Brain microvascular endothelial cell (primary cell): ENCODE measurements at places on chromosomes 12 and 14.

DNA sequence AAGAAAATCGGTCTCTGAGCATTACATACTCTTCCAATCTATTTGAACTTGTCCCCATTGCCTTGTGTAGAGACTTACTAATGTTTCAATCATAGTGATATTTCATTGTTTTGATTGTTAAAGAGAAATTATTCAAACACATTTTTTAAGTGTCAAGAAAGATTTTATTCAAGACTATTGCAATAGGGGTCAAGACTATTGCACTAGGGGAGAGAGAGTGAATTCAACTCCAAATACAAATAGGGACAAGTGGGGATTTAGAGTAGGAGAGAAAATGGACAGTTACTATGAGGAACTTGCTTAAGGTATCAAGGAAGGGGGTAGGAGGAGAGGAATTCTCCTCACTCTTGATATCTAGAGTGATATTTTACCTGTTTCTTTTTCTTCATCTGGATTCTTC, 73.1 kb downstream of the FAR2 start:
- DNase-seq = no peak

- no peak for DNase-seq
These were observed 625.4 kb upstream of the LRFN5 start for GRCh38 chr14:40981247-40981646.

GRCh38 chr12:53502331-53502730, 1.2 kb downstream of the TARBP2 start:
- no peak for DNase-seq

GRCh38 chr14:65776193-65776852, 363.8 kb downstream of the FUT8 start:
- no peak for DNase-seq

- DNase-seq = no peak
These were observed 205.1 kb upstream of the ABCD2 start for GRCh38 chr12:39824505-39825212.

DNA sequence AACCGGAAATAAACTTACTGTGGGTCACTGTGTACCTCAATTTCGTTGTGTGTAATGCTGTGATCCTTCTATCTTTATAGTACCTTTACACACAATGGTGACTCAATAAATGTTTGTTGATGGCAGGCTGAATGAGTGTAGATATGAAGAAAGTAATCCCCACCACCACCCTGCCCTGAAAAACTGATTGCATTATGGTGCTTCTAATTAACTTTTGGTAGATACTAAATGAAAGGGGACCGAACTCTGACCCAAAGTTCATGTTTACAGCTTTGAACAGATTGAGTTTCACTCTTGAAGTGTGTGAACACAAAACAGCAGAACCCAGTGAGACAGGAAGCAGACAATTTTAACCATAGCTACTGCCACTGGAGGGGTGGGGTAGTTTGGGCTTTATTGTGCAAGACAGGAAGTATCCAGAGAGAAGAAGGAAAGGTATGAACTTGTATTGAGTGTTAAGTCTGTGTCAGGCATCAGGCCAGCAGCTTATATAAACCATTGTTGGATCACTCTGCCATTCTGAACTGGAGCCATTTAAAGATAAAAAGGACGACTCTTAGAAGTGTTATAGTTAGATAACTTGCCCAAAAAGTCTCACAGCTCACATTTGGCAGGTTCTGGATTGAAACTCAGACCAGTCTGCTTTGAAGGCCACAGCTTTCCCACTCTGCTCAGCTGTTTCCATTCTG, 197.0 kb upstream of the AMIGO2 start:
- no peak for DNase-seq

- peak; percentile 48 for DNase-seq
These were observed 75.0 kb downstream of the TGFB3 start for GRCh38 chr14:75906680-75907280.
